ENCODE measurements at places on chromosomes 1 and 21. TPM values are rescaled to one million over a fixed set of nuclear protein-coding genes. Genes with fewer than 3 reads are reported as not detected.

The OLFML3 gene
- total RNA-seq, result 834 TPM

The KLHDC8A gene
- total RNA-seq, result under 0.01 TPM

The AVPR1B gene
- total RNA-seq, result not detected

The MASP2 gene
- total RNA-seq, result not detected

The GUCA2B gene
- not detected for total RNA-seq

The LCE5A gene
- total RNA-seq, result not detected

The ADORA3 gene
- not detected for total RNA-seq

The AJAP1 gene
- under 0.01 TPM for total RNA-seq

The HES5 gene
- not detected for total RNA-seq

The AMY1B gene
- not detected for total RNA-seq

The CELA2B gene
- total RNA-seq, result not detected

The MMEL1 gene
- not detected for total RNA-seq

The KHDRBS1 gene
- 49.5 TPM for total RNA-seq

The SNX7 gene
- 45.0 TPM for total RNA-seq

All from placental epithelial cell (primary cell).